Progenitor cell of endocrine pancreas (in vitro differentiated cells): ENCODE measurements at places on chromosomes 1 and 21. TPM values are rescaled to one million over a fixed set of nuclear protein-coding genes. Genes with fewer than 3 reads are reported as not detected.

DNA sequence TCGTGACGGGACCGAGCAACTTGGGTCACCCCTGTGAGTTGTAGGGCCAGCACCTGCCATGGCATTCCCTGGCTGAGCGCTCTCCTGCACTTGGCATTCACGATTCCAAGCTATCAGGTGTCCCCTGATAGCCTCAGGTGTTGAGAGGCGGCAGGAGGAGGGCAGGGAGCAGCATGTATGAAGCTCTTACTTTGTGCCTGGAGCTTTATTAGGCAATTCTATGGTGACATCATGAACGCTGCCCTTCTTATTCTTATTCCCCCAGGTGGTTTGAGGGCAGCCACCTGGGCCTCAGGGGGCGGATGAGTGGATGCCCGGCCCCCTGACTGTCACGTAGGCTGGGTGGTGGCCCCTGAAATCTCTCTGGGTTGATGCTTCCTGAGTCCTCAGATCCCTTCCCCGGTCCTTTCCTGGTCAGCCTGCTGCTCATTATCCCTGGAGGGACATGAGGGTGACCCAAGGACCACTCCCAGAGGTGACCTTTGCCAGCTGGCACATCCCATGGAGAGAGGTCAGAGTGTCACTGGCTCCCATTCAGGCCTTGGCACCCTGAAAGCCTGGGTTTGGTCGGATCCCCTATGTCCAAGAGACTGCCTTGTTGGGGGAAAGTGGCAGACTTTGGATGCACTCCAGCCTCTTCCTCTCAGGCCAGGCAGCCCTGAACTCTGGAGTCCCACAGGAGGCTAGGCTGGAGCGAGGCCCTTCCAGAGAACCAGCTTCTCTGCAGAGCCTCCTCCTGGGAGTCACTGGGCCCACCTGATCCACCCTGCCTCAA, 51.9 kb downstream of the SPSB1 start:
- no peak overlapping the region for H3K4me3 ChIP-seq
- DNase-seq = no peak
- H3K27me3 ChIP-seq = no peaks in the 10 kb centered on the region
- peaks cover 21% of the 10 kb centered on the region for H3K4me1 ChIP-seq
- H3K36me3 ChIP-seq = peaks cover 5% of the 10 kb centered on the region

The UQCRHL gene
- total RNA-seq = 2.4 and 3.5 TPM in 2 replicates

The SERTAD4 gene
- total RNA-seq = 1.1 and 1.8 TPM in 2 replicates

The KCNQ4 gene
- 0.67 and 0.73 TPM in 2 replicates for total RNA-seq

The CCDC30 gene
- total RNA-seq = 17.3 and 23.6 TPM in 2 replicates

The HES4 gene
- total RNA-seq = 83.8 and 87.4 TPM in 2 replicates

DNA sequence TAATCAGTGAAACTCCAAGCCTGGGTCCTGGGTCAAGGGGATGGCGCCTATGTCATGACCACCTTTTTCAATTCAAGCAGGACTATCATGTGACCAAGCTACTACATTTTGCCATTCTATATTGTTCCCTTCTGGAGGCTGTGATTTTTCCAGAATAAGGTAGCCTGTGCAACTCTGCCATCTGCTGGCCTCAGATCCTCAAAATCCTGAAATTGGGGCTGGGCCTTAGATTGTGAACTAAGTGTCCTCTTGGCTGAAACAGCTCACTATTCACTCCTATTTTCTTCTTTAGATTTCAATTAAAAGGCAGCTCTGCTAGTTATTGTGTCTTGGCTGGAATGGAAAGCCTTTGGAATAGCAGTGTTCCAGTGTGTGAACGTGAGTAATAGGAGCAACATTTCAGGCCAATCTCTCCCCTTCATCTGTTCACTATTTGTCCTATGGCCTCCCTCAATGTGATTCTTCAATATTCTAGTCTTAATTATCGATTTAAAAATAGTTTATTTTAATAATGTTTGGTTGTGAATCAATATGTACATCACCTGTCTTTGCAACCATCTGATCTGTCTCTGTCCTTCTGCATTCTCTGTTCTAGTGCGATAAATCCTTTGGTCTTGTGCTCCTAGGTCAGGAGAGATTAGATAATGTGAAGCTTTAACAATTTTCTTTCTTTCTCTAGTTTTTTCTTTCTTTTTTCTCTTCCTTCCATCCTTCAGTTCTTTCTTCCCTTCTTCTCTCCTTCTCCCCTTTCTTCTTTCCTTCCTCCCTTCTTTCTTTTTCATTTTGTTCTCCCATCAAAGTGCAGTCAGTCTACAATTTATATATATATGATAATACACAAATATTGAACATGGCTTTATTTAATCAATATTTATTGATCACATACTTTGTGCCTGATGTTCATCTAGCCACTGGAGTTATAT, 69.8 kb downstream of the CR1 start:
- no peaks in the 10 kb centered on the region for H3K27me3 ChIP-seq
- no peak for DNase-seq
- no peak overlapping the region for H3K27ac ChIP-seq
- no peak overlapping the region for H3K4me3 ChIP-seq

DNA sequence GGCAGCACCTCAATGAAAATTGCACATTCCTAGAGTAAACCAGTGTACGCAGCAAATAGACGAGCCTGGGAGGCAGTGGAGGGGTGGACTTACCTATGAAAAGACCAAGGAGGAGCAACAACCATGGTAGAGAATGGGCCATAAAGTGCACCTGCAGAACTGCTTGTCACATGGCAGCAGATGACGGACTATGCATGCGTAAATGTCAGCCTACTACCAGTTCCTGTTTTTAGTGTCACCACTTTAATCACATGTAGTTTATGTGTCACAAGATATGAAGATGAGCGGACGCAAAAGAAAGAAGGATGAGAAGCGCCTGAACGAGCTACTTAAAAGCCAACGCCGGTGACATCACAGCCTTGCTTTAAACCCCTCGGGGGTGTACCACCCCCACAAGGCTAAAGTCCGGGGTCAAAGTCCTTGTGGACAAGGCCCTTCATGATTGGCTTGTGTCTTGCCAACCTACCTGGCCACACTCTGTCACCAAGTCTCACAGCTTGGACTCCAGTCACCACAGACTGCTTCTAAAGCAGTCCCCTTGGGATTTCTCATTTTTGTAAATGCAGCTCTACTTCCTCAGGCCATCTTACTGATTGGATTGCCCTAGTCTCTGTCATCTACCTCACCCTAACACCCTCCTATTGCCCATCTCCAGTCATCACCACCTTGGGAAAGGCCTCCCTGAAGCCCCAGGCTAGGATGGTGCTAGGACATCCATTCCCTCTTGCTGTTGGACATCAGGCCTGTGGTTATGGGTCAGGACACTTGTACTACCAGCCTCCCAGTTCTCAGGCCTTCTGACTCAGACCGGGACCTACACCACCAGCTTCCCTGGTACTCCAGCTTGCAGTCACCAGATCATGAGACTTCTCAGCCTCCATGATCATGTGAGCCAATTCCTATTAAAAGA, 6.0 kb upstream of the LY9 start:
- DNase-seq = no peak
- H3K4me3 ChIP-seq = no peak overlapping the region
- no peaks in the 10 kb centered on the region for H3K4me1 ChIP-seq
- H3K27ac ChIP-seq = no peak overlapping the region
- no peaks in the 10 kb centered on the region for H3K27me3 ChIP-seq
- H3K36me3 ChIP-seq = no peaks in the 10 kb centered on the region

The AMY1C gene
- not detected in 2 replicates for total RNA-seq

The CFHR4 gene
- total RNA-seq = not detected in 2 replicates

- H3K4me1 ChIP-seq = peaks cover 7% of the 10 kb centered on the region
- H3K27ac ChIP-seq = no peak overlapping the region
- no peak for DNase-seq
- H3K27me3 ChIP-seq = peaks cover 7% of the 10 kb centered on the region
These were observed 14.2 kb downstream of the RIMS3 start for GRCh38 chr1:40651138-40651857.

GRCh38 chr1:234712891-234713305, 102.9 kb upstream of the IRF2BP2 start:
- peaks cover 56% of the 10 kb centered on the region for H3K4me1 ChIP-seq
- no peaks in the 10 kb centered on the region for H3K27me3 ChIP-seq
- no peak overlapping the region for H3K27ac ChIP-seq
- no peak for DNase-seq

DNA sequence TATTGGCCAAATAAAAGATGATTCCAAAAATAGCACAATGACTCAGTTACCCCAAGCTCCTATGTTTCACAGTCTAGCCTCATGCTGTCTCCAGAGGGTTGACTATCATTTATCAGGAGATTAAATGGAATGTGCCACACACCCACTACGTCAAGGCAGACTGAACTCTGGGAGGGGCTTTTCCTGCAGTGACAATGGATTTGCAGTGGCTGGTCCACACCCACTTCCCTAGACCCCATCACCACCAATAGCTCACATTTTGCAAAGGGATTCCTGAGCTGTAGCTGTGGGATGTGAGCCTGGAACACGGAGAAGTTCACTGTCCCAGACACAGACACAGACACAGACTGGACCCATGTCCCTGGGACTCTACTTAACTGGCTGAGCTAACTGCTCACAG, 77.1 kb downstream of the HLCS start:
- H3K36me3 ChIP-seq = peaks cover 19% of the 10 kb centered on the region
- no peak for DNase-seq
- H3K4me3 ChIP-seq = no peak overlapping the region

- no peak overlapping the region for H3K27ac ChIP-seq
- H3K4me3 ChIP-seq = no peak overlapping the region
- H3K36me3 ChIP-seq = no peaks in the 10 kb centered on the region
- peaks cover 65% of the 10 kb centered on the region for H3K27me3 ChIP-seq
- DNase-seq = no peak
These were observed 8.6 kb upstream of the LHX4 start for GRCh38 chr1:180221462-180221861.

DNA sequence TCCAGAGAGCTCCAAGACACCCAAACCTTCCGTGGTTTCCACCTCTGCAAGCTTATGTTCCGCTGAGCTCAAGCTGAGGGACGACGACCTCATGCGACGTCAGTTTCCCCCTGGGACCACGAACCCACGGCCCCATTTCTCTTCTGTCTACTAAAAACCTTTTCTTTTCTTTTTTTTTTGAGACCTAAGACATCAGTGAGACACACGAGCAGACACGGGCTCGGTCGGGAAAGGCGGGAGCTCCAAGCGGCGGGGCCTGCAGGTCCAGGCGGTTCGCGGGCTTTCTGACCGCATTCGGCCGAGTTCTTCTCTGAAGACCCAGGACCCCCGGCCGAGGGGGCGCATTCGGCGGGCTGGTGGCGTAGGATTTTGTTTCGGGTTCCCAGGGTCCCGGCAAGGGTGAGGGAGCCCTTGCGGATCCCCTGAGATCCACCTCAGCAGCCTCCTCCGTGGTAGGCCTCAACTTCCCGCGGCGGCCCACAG, 402 bp downstream of the C21orf58 start:
- H3K4me1 ChIP-seq = peaks cover 31% of the 10 kb centered on the region
- peaks cover 10% of the 10 kb centered on the region for H3K36me3 ChIP-seq
- H3K4me3 ChIP-seq = peak overlapping the region; percentile 88
- H3K27me3 ChIP-seq = no peaks in the 10 kb centered on the region
- peak overlapping the region; percentile 89 for H3K27ac ChIP-seq

DNA sequence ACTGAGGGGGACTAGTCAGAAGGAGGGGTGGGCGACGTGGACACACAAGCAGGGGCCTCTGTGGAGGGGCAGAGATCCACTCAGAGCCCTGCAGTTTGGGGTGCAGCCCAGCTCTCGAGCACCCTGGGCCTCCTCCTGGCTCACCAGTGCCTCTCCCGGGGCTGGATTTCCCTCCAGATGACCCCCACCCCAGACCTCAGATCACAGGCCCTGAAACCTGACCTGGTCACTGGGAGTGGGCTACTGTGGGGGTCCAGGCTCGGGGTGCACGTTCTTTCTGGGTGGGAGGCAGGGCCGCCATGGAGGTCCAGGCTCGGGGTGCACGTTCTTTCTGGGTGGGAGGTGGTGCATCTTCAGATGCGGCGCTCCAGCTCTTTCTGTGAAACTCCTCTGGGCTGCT, 10.3 kb upstream of the LHX4 start:
- H3K4me3 ChIP-seq = no peak overlapping the region
- H3K27ac ChIP-seq = no peak overlapping the region
- no peaks in the 10 kb centered on the region for H3K36me3 ChIP-seq
- H3K27me3 ChIP-seq = peaks cover 57% of the 10 kb centered on the region
- DNase-seq = no peak

DNA sequence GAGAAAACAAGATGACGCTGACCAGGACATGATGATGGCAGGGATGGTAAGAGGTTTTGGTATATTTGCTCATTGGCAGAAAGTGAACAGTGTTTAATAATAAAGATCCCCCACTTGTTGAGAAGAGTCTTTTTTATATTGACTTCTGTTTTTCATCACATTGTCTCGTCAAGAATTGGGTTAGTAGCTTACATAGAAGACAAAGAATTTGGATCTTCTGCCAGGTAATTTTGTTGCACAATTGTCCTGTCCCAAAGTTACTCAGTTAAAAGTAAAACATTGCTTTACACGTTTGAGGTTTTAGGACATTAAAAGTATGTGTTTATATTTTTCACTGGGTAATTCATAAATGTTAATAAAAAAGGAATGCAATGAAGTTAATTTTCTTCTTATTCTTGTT, 48.3 kb upstream of the LAMC2 start:
- H3K4me1 ChIP-seq = no peaks in the 10 kb centered on the region
- no peak overlapping the region for H3K27ac ChIP-seq
- H3K27me3 ChIP-seq = no peaks in the 10 kb centered on the region
- H3K36me3 ChIP-seq = peaks cover 18% of the 10 kb centered on the region
- no peak overlapping the region for H3K4me3 ChIP-seq
- DNase-seq = no peak

GRCh38 chr1:203325418-203326091, 20.2 kb downstream of the BTG2 start:
- H3K27ac ChIP-seq = peak overlapping the region; percentile 95
- no peak for DNase-seq
- H3K4me1 ChIP-seq = peaks cover 67% of the 10 kb centered on the region
- H3K4me3 ChIP-seq = no peak overlapping the region
- no peaks in the 10 kb centered on the region for H3K36me3 ChIP-seq

GRCh38 chr21:23101111-23101510, 2102.9 kb downstream of the NCAM2 start:
- no peaks in the 10 kb centered on the region for H3K4me1 ChIP-seq
- no peak overlapping the region for H3K27ac ChIP-seq
- H3K27me3 ChIP-seq = no peaks in the 10 kb centered on the region
- H3K4me3 ChIP-seq = no peak overlapping the region

- no peaks in the 10 kb centered on the region for H3K27me3 ChIP-seq
- H3K27ac ChIP-seq = no peak overlapping the region
- no peaks in the 10 kb centered on the region for H3K36me3 ChIP-seq
- no peak for DNase-seq
- no peak overlapping the region for H3K4me3 ChIP-seq
- peaks cover 2% of the 10 kb centered on the region for H3K4me1 ChIP-seq
These were observed 1134.7 kb upstream of the ADGRL2 start for GRCh38 chr1:80666073-80666472.
